ENCODE measurements at places on chromosomes 3 and 15.

GRCh38 chr3:21169948-21170347, 581.1 kb downstream of the ZNF385D start:
- no peak for DNase-seq

DNA sequence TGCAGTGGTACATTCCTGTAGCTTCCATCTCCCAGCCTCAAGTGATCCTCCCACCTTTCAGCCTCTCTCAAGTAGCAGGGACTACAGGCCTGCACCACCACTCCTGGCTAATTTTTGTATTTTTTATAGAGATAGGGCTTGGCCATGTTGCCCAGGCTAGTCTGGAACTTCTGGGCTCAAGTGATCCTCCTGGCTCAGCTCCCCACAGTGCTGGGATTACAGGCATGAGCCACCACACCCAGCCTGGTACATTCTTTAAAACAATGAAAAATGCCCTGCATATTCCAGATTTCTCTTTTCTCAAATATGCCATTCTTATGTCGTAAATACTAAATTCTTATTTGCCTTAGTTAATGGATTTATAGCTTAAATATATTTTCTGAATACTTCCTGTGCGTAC, 581.4 kb downstream of the MECOM start:
- no peak for DNase-seq

GRCh38 chr3:103048068-103048722, 613.4 kb downstream of the ZPLD1 start:
- DNase-seq: no peak

DNA sequence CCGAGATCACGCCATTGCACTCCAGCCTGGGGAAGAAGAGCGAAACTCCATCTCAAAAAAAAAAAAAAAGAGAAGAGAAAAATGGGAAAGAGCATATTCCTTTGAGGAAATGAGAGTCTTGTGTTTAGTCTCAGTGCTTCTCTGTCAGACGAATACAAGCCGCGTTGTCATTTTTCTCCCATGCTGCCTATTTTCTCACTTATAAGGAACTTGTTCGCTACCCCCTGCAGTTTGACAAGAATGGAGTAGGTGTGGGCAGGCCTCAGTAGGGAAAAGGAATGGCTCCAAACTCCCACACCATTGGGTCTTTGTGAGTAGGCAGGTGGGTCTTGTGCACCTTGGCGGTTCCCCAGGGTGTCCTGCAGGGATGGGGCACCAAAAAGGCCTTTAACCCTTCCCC, 6.5 kb downstream of the GPR160 start:
- no peak for DNase-seq

DNA sequence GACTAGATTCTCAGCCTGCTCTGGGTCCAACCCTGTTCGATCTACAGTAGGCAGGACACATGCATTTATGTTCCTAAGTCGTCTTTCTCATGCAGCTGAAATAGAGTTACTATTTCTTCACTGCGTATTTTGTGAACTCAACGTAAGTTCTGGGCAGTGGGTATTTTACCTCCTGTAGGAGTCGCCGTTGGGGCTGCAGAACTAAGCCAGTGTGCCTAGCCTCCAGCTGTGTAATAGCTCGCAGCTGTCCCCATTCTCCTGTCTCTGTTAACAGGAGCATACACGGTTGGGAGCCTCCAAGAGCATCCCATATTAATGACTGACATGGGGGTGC, 58.4 kb upstream of the HRH1 start:
- no peak for DNase-seq

DNA sequence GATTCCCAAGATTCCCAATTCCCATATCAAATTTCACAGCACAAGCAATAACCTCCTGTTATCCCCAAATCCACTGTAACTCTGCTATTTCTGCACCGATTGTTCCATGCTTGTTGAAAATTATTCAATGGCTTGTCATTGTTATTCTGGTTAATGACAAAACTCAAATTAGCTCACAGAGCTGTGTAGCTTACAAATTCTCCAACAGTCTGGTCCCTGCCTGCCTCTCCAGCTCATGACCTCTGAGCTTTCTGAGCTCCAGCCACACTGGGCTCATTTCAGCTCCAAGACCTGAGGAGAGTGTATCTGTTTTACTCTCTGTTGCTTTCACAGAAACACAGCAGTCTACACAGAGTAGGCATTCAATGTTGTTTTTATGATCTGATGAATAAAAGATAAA, 3.3 kb downstream of the DPPA2 start:
- DNase-seq: no peak

DNA sequence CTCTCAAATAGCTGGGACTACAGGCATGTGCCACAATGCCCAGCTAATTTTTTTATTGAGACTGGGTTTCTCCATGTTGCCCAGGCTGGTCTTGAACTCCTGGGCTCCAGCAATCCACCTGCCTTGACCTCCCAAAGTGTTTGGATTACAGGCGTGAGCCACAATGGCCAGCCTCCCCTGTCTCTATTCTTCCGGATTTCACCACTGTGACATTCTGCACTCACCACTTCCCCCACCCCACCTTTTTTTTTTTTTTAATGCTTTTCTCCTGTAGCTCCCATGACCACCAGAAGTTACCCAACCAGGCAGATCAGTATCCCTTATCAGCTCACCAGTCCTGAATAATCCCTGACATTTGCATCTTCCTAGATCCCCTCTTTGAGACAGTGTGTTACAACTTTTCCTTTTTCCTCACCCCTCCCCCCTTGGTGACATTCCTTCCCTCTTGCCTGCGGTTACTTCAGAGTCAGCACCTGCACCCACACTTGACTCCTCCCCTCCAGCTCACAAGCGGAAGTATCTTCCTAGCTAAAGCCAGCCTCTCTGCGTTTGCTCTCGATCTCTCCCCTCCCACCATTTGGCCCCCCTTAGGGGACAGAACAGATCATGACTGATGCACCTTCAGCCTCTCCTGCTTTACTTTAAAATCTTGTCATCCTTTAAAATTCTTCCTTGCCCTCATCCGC, 13.5 kb upstream of the ZNF592 start:
- DNase-seq: no peak

DNA sequence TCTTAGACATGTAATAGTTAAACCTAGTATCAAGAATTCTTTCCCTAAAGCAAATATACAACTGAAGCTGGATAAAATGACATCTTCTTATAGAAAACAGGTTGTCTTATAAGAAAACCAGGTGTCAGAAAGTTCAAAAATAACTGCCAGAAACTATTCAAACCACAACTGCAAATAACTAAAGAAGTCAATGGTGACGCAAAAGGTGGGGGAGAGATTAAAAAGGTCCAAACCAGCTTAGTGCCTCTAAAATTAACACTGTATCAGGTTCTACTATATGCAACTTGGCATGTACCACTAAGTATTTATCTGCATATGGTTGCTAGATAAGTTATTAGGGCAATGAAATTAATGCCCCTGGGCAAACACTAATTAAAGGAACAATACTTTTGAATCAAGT, 136.8 kb downstream of the TBL1XR1 start:
- no peak for DNase-seq

GRCh38 chr3:14240366-14240765, 61.7 kb downstream of the LSM3 start:
- DNase-seq: no peak

- DNase-seq: no peak
These were observed 2.5 kb downstream of the SLC22A13 start for GRCh38 chr3:38268087-38268486.

DNA sequence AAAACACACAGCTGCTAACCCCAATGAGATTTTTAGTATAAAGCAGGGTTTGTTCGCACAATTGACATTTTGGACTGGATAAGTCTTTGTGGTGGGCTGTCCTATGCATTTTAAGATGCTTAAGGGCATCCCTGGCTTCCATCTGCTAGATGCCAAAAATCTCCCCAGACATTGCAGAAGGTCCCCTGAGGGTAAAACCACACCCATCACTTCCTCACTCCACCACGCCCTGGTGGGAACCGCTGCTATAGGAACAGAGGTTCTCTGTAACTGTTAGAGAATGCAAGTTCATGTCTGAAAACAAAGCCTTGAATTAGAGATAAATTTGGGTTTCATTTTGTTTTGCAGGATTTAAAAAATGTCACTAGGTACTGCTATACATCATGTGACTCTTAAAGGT, 67.7 kb downstream of the ARHGEF26 start:
- no peak for DNase-seq

GRCh38 chr3:80010021-80010571, 242.3 kb upstream of the ROBO1 start:
- DNase-seq: no peak

DNA sequence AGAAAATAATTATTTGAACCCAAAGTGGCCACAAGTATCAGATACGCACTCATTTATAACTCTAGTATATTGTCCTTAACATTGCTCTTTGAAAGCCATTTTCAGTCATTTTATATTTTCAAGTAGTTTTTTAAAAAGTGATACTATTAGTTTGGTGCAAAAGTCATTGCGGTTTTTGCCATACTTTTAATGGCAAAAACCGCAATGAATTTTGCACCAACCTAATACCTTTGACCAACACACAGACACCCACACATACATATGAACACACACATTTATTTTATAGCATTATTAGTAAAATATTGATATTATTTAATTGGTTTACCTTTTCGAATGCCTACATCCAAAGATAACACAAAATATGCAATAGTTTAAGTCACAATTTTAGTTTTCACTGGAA, 154.3 kb downstream of the EPHA3 start:
- no peak for DNase-seq

GRCh38 chr3:185746470-185746869, 78.4 kb downstream of the IGF2BP2 start:
- no peak for DNase-seq

- no peak for DNase-seq
These were observed 32.3 kb downstream of the ATP13A5 start for GRCh38 chr3:193346259-193346658.

DNA sequence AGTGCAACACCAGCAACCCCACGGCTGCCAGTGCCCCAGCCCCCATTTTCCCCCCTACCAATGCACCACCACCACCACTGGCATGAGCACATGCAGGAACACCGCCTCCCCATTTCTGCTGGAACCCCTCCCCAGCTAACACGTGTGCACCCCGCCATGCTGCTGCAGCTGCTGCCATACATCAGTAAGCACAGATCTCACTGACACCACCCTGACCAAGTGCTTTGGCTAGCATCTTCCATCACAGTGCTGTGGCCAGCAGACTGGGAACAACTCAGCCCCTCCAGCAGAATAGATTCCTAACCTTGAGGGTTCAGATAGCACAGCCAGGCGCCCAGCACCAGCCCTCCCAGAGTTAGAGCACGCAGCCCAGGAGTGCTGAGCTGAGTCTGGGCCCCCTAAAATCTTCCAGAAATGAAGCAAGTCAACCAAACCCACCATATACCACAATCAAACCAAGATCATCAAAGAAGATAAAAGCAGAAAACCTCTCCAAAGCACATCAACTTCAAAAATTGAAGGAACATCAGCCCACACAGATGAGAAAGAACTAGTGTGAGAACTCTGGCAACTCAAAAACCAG, 81.2 kb upstream of the CDV3 start:
- no peak for DNase-seq

DNA sequence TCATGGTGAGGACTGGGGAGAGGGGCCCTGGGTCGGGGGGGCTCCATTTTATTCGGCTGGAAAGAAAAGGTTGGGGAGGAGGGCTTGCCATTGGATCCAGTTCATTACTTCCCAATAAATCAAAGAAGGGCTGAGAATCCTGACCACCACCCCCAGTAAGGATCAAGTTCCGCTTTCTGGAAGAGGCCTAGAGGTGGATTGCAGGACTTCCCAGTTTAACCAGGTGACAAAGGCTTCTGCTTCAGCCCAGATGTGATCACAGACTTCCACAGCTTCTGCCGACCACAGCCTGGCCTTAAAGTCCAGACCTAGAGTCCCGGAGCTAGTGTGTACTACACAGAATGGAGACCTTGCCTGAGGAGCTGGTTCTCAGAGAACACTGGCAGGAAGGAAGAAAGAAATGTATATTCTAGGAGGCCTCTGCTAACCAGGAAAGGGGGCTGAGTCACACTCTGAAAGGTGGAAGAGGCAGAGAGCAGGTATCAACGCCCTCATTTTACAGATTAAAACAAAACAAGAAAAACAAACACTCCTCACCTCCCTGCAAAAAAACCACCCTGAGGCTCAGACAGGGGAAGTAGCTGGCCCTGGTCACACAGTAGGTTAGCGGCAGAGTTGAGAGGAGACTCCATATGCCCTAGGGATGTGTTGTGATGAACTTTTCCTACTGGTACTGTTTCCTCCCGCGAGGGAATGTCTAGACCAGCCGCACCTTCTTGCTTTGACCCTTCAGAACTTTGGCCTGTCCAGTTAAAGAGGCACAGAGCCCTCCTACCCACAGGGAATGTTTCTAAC, 1.1 kb upstream of the CEMIP start:
- no peak for DNase-seq

DNA sequence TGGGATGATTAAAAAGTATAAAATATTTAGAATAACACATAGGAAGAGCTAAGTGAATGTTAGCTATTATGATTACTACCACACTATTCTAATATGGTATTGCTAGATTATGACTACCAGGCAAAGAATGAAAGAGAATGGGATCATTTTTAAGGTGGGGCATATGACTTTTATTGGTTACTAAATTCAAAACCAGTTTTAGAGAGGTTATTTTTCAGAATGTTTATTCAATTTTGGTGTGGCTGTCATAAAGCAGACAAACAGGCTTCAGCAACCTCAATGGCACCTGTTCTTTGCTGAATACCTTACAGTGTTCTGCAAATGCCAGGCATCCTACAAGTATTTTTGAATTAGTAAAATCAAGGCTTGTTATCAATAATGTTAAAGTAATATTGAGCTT, 12.8 kb downstream of the SPTSSB start:
- no peak for DNase-seq

- DNase-seq: peak; percentile 71
These were observed 740 bp upstream of the NSMCE3 start for GRCh38 chr15:29270169-29270955.

DNA sequence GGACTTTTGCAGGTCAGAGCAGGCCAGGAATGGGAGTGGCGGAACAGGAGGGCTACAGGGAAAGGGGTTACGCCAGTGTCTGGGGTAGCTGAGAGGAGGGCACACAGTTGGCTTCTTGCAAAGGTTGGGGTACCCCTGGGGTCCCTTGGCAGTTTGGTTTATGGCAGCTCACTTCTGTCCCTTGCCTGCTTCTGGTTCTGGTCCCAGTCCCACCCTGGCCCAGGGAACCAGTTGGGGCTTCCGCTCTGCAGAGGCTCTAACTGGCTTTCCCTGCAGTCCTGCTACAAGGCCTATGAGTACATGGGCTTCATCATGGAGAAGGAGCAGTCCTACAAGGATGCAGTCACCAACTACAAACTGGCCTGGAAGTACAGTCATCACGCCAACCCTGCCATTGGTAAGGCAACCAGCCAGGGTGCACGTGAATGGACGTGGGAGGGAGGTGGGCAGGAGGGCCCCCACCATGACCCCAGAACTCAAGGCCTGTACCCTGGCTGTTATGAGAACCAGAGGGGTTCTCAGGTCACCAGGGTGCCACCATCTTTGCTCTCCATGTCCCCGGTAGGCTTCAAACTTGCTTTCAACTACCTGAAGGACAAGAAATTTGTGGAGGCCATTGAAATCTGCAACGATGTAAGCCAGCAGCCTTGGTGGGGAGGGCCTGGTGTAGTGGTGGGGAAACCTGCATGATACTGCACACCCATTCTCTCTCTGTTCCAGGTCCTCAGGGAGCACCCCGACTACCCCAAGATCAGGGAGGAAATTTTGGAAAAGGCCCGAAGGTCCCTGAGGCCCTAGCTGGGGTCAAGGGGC, 15.2 kb downstream of the CSRNP1 start:
- DNase-seq: no peak
